ENCODE measurements at places on chromosomes 4 and X.

DNA sequence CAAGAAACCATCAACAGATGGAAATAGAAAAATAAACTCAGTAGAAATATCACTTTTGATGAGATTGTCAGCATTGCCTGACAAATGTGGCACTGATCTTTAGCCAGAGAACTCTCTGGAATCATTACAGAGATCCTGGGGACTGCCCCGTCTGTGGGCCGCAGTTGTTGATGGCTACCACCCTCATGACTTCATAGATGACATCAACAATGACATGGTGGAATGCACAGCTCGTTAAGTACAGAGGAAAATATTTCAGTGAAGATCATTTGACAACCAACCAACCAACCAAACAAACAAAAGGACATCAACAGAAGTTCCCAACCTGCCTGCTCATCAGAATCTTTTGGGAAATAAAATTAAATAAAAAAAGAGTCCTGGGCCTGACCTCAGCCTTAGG lies 132.6 kb downstream of the UCHL1 start:
- DNase-seq, result no peak

GRCh38 chr4:7861440-7861881 lies 78.2 kb downstream of the AFAP1 start:
- DNase-seq, result no peak

- DNase-seq, result peak; percentile 53
Observed at GRCh38 chr4:186201535-186202230, 10.3 kb downstream of the CYP4V2 start.

DNA sequence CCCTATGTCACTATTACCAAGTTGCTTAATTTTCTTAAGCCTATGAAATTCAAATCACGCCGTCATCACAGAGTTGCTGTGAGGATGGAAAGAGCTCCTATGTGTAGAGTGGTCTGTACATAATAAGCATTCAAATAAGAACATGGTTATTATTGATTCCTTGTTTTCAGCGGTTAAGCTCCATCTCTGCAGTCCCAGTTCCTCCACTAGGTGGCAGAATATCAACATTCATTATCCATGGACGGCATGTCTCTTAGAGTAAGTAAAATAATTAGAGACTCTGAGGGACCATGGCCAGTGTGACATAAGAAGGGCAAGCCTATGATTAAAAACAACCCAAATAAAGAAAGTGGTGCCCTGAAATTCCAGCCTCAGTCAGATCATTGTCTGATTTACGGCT lies 132.5 kb upstream of the NHS start:
- DNase-seq, result peak; percentile 19

DNA sequence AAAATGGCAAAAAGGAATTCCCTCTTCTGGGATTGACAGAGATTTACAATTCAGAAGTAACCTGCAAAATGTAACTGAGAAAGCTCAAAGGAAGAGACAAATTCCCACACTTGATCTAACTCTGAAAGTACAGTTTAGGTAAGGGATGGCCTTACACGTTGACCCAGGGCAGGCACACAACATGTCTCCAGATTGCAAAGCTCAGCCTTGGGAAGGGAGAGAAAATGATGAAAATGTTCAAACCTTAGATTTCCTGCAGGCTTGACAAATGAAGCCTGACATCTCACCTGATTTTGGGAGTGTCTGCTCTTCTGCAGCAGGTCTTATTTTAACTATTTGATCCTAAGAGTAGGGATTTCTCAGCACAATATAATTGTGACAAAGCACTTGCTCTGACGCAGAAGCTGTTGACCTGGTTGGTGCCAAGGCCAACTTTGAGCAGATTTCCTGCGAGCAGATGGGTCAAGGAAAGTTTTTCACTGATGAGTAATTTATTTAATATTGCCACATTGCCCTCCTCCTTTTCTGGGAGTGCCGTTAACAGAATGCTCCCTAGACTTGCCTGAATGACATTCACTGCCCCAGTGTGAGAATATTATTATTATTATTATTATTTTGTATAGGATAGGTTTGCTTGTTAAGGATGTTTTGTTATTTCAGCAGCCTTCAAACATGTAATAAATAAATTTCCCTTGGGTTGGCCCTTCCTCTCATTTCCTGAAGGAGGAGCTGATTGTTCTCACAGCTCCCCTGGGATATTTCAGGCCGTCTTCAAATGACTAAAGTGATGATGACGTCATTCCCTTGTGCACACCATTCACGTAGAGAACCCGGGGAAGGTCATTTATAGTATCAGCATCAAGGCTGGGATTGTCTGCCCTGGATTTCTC lies 157.1 kb downstream of the VEGFC start:
- no peak for DNase-seq
